Stimulated activated CD8-positive, alpha-beta memory T cell treated with anti-CD3 and anti-CD28 coated beads, Interleukin-7, amount 100 ng/mL, for 1 hour (primary cell): ENCODE measurements at places on chromosomes 4 and X.

GRCh38 chr4:17024425-17024824, 126.0 kb upstream of the LDB2 start:
- no peak for DNase-seq

GRCh38 chr4:161186012-161186411, 977.8 kb downstream of the FSTL5 start:
- DNase-seq, result no peak

DNA sequence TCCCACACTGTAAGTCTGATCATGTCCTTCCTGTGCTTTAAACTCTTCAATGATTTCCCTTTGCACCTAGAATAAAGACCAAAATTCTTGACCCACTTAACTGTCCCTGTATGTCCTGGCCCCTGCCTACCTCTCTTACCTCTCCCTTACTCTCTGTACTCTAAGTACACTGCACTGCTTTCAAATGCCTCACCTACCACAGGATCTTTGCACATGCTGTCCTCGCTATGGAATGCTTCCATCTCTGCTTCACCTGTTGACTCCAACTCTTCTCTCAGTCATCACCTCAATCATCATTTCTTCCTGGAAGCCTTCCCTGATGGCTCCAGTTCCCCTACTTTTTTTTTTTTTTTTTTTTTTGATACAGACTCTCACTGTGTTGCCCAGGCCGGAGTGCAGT, 29.0 kb upstream of the SEPTIN6 start:
- no peak for DNase-seq

- DNase-seq, result no peak
Measured at GRCh38 chr4:19944806-19945205, 306.9 kb upstream of the SLIT2 start.

GRCh38 chr4:11281720-11282119, 147.0 kb downstream of the HS3ST1 start:
- DNase-seq, result no peak

DNA sequence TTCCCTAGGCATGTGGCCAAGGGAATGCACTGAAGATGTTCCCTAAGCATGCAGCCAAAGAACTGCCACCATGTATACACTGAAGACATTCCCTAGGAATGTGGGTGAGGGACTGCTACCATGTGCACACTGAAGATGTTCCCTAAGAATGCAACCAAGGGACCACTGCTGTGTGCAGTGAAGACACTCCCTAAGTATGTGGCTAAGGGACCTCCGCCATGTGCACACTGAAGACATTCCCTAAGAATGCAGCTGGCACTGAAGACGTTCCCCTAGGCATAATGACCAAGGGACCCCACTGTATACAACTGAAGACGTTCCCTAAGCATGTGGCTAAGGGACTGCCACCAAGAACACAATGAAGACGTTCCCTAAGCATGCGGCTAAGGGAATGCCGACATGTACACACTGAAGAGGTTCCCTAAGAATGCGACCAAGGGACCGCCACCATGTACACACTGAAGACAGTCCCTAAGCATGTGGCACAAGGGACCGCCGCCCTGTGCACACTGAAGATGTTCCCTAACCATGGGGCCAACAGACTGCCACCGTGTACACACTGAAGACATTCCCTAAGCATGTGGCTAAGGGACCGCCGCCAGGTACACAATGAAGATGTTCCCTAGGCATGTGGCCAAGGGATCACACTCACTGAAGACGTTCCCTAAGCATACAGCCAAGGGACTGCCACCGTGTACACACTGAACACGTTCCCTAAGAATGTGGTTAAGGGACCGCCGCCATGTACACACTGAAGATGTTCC, 25.6 kb downstream of the DHRSX start:
- DNase-seq, result no peak

GRCh38 chr4:156634612-156635011, 337.0 kb downstream of the PDGFC start:
- no peak for DNase-seq
